ENCODE measurements at places on chromosomes 1 and 21.

- DNase-seq = no peak
These were observed 102.0 kb upstream of the COA6 start for GRCh38 chr1:234271243-234271606.

DNA sequence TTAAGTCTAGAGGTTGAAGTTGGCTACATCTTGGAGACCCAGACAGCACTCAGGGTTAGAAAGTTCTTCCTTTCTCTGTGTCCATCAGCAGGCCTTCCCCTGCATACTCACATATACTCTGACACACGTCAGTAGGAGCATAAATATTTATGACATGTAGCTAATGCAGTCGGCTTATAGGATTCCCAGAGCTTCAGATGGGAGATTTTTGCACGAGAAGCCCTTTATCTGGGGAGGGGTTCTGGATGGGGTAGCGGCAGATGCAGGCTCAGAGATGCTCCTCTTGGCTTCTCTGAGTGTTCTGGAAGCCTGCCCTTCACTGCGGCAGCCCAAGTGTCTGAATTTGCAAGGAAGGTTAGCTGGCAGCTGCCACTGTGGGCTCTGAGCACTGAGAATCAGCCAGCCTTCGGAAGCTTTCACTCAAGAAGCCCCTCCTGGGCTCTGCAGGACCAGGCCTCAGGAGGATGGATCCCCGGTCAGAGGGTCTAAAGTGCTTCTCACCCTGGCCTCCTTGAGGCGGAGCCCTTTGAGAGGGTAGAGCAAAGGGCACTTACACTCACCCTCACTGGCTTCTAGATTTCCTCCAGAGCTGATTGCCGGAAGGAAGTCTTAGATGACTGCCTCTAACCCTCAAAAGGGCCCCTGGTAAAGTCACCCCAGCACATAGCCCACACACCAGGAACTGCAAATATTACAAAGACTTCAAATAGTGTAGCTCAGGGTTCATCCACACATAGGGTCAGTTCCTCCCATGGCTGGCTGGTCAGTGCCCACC lies 68.1 kb upstream of the NFASC start:
- no peak for DNase-seq

- DNase-seq = no peak
These were observed 35.6 kb downstream of the DHCR24 start for GRCh38 chr1:54851406-54851805.

- DNase-seq = no peak
These were observed 283.2 kb upstream of the LRRC7 start for GRCh38 chr1:69284508-69284907.

GRCh38 chr1:43987159-43987902 lies 4.1 kb upstream of the CCDC24 start:
- no peak for DNase-seq

DNA sequence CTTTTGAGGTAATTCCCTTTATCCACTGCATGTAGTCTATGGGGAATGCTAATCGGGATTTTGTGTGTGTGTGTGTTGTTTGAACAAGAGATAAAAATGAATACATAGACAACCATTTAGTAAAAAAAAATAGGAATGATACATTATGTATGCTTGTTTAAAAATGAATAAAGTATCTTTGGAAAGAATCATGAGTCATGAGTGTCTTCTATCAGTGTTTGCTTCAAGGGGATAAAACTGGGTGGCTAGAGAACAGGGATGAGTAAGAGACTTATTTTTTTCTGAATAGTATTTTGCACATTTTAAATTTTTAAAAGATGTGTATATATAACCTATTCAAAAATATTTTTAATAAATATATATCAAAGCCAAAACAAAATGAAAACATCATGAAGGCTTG lies 839.4 kb upstream of the ADGRL4 start:
- DNase-seq = no peak

GRCh38 chr1:165234149-165234548 lies 122.4 kb downstream of the LMX1A start:
- no peak for DNase-seq

GRCh38 chr1:56432166-56432971 lies 147.0 kb downstream of the PLPP3 start:
- DNase-seq = no peak

GRCh38 chr1:71357708-71358107 lies 276.9 kb upstream of the ZRANB2 start:
- DNase-seq = no peak

DNA sequence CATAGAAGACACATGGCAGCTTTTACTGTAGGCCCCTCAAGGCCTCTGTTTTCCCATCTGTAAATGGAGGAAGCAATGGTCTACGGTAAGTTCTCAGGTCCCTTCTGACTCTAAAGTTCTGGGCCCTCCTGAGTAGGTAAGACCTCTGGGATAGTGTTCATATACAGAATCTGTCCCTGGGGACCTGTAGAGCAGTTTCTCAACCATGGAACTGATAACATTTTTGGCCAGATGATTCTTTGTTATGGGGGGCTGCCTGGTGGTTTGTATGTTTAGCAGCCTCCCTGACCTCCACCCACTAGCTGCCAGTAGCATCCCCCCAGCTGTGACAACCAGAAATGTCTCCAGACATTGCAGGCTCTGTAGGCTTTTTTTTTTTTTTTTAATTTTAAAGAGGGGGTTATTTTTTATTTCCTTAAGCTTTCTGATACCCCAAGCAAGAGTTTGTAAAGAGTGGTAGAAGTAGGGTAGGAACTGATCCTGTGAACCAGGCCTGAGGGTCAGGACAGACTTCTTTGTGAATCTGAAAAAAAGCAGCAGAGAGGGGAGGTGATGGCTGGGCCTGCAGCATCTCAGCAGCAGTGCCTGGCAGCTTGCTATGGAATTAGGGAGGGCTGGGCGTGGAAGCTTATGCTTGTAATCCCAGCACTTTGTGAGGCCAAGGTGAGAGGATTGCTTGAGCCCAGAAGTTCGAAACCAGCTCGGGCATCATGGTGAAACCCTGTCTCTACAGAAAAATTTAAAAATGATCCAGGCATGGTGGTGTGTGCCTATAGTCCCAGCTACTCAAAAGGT lies 20.2 kb upstream of the TCEA3 start:
- DNase-seq = no peak

- no peak for DNase-seq
These were observed 192.5 kb upstream of the GREM2 start for GRCh38 chr1:240804475-240804874.

- DNase-seq = no peak
These were observed 44.2 kb downstream of the EPHB2 start for GRCh38 chr1:22754824-22755223.

DNA sequence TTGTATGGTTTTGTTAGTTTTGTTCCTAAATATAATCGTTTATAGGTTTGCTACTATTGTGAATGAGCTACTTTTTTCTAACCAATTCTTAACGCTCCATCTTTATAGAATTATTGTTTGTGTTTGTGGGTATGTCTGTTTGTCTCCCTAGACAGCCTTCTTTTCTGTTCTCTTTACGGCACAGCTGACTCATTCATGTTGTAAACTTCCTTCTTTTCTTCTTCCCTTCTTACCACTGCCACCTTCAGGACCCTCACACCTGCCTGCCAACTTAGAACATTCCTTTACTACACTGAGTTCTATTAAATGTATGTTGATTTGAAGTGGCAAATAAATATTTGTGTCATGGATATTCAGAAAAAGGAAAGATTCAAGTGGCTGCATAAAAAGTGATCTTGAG lies 29.1 kb downstream of the AK5 start:
- no peak for DNase-seq

- DNase-seq = no peak
These were observed 596 bp downstream of the PADI4 start for GRCh38 chr1:17308593-17308992.

GRCh38 chr1:10597492-10598388 lies 123.0 kb downstream of the PEX14 start:
- DNase-seq = no peak

Data from stimulated activated CD4-positive, alpha-beta T cell treated with anti-CD3 and anti-CD28 coated beads, Interleukin-4, amount 100 ng/mL, for 1 hour (primary cell).